ENCODE measurements at places on chromosomes 4 and X.
A peak's percentile ranks its signal among the peaks of the same experiment; 100 is the strongest.

GRCh38 chrX:9832811-9833210, 46.6 kb downstream of the SHROOM2 start:
- no peak for DNase-seq

- DNase-seq, result no peak
These were observed 64.1 kb downstream of the ALPK1 start for GRCh38 chr4:112361181-112361791.

DNA sequence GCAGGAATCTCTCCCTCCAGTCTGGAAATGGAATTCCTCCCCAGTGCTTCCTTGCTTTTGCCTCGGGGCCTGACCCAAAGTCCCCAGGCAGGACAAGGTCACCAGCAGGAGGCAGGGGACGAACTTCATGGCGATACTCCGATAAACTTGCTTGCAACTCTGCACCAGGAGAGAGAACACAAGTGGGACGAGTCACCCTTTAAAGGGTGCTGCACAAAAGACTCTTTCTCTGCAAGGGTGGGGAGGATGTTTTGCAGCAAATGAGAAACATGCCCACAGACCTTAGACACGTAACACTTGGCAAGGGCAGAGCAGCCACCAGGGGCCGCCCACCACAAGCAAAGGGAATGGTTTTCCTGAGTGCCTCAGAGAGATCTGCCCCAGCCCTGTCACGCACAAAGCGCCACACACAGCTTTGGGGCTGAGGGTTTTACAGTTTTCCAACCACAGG, at the start of gene FGFBP2:
Gene FGFBP2 (minus strand): TSS at position 175 of the 451 bp plus-strand sequence. CDS start 46 bp downstream, at position 129.
- peak; percentile 52 for DNase-seq

GRCh38 chrX:103688946-103689345, 2.4 kb upstream of the MORF4L2 start:
- no peak for DNase-seq

DNA sequence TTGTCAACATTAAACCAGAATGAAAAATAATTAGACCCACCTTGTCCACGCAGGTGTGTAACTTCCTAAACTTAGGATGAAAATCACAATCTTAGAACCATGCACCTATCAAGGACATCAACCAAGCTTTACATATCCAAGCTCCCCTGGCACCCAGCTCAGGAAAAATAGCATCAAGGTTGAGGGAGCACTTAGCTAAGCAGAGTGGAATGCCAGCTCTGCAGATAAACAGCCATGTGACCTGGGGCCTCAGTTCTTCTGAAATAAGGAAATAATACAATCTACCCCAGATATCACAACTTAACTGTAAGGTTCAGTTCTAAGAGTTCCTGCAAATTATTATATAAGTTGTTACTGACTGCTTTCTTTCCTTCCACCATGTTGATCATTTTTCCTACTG, 64.7 kb downstream of the DHX15 start:
- DNase-seq, result no peak

DNA sequence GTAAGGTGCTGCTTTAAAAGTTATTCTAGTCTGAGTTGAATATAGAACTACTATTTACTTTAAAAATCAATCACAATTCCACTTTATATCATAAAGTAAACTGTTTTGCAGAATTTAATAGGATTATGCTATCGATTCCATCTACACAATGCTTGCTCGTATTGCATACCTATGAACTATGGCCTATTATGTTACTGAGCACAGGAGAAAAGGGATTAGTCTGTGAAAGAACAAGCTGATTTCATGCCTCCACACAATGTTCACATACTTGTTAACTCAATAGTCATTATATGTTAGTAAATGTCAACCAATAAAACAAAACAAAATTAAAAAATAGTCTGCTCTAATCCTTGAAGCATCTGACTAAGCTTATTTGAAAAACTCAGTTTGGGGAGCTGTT, 223.6 kb downstream of the PCDH10 start:
- DNase-seq, result no peak

GRCh38 chr4:11702886-11703557, 274.3 kb upstream of the HS3ST1 start:
- DNase-seq, result no peak
